SW 1271 (cell line): ENCODE measurements at places on chromosomes 7 and 10.

DNA sequence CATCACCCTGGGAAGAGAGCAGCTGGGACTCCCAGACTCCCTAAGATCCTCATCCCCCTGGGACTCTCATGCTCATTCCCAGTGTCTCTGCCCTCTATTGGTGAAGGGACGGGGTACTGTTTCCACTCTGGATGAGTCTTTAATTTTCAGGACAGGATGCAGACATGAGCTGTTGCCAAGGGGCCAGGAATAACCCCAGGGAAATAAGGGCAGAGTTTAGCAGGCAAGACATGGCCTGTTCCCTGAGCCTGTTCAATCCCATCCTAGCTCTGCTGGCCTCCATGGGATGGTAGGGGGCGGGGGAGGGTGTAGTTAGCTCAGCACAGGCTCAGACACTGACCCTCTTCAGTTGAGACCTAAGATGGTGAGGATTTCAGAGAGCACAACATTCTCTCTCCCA is 14.0 kb downstream of the C10orf105 start:
- no peak for DNase-seq

- DNase-seq, result no peak
Observed at GRCh38 chr10:16049782-16050181, 189.5 kb upstream of the MINDY3 start.

GRCh38 chr10:6119962-6120361 is 31.1 kb downstream of the RBM17 start:
- DNase-seq, result no peak

DNA sequence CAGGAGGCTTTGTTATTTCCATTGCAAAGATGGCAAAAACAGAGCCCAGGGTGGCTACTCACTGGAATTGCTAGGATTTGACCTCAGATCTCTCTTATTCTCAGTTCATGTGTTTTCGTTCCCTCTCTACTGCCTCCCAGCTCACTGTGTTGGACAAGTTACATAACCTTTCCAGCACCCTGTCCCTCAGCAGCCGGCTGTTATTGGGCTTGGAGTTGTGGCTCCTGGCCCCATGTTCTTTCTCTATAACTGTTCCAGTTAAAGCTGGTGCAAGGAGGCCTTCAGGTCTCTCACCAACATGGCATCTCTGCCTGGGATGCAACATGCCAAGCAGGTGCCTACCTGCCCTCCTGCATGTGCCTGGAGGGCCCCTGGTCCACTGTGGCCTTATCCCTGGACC is 56.8 kb downstream of the LRRC18 start:
- DNase-seq, result no peak

DNA sequence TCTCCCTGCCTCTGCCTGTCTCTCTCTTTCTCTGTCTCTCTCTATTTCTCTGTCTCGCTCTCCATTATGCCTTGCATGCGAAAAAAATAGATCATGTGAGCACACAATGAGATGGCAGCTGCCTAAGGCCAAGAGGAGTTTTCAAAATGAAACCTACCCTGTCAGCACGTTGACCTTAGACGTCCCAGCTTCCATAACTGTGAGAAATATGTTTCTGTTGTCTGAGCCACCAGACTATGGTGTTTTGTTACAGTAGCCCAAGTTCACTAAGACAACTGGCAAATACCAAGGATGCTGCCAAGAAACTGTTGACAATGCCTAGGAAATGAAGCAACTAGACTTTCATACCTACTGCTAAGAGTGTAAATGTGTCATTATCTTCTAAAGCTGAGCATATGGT is 70.6 kb upstream of the PLXDC2 start:
- no peak for DNase-seq

DNA sequence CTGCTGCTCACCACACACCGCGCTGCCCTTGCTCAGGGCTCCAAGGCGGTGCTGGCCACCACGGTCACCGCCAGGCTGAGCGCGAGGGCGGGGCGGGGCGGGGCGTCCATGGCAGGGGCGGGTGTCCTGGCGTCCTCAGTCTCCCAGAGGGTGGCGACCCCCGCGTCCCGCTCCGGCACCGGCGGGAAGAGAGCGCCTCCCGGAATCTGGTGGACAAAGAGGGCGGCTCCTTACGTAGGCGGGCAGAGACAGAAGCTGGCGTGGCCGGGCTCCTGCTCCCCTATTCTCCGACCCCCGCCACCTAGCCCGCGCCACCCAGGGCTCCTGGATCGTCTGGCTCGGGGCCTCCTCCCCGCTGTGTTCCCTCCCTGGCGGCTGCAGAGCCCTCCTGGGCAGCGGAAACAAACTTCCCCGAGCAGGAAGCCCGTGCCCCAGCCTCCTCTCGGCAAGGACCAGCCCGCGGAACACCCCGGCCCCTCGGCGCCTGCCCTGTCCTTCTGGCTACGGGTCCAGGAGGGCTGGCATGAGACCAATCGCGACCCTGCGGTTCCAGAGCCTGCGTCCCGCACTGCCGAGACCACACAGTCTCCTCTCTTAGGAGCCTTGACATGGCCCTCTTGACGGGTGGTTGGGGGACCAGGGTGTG is 133.8 kb upstream of the ZNF92 start:
- DNase-seq, result no peak

- no peak for DNase-seq
Observed at GRCh38 chr7:26898891-26899290, 34.5 kb upstream of the SKAP2 start.

GRCh38 chr10:59678884-59679301 is 30.8 kb downstream of the SLC16A9 start:
- DNase-seq, result no peak

DNA sequence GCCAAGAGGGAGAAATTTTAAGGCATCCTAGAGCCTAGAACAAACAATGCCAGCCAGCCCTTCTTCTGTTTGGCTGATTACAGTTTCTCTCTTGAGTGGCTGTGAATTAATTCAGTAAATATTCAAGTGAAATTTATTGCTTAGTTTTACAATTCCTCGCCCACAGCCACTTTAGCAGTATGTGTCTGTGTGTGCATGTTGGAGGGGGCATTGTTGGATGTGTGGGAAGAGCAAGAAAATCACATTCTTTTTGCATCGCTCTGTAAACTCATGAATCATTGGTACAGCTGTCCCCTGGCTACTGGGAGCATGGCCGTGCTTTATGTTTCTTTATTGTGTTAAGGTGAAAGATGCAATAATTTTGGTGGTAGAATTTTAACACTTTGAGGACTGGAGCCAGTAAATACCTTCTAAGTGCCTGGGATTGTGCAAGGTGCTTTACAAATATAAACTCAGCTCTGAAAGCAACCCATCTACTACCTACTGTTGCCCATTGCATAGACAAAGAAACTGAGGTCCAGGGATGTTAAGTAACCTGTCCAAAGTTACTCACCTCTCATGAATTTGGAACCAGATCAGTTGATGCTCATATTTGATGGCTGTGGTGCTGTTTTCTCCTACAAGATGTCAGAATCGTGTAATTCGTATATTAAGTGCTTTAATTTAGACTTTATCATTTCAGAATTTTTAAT is 89.9 kb upstream of the BTBD16 start:
- DNase-seq, result no peak

- DNase-seq, result no peak
Observed at GRCh38 chr7:127769696-127770400, 117.9 kb downstream of the SND1 start.

GRCh38 chr10:77168861-77169260 is 468.7 kb downstream of the KCNMA1 start:
- no peak for DNase-seq

GRCh38 chr10:77016278-77016815 is 621.3 kb downstream of the KCNMA1 start:
- no peak for DNase-seq

GRCh38 chr10:107865691-107866090 is 701.2 kb upstream of the SORCS1 start:
- no peak for DNase-seq

DNA sequence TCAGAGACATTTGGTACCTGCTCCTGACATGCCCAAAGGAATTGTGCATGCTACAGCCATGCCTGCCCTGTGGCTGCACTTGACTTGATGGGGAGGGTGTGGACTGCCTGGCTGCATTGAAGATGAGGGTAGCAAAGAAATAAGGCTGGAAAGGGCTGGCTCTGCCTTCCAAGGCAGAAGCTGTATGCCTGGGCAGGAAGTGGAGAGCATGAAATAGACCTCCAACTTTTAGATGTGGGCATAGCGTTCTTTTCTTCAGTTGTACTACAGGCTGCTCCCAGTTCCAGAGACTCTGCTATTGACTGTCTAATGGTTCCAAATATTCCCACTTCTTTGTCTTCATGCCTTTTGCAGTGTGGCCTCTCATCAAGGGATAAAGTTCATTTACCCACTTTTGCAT is 3.0 kb downstream of the C10orf120 start:
- no peak for DNase-seq

- DNase-seq, result no peak
Observed at GRCh38 chr7:112533591-112533990, 52.8 kb downstream of the LSMEM1 start.

- DNase-seq, result no peak
Observed at GRCh38 chr7:94294471-94295131, 100.1 kb upstream of the COL1A2 start.

DNA sequence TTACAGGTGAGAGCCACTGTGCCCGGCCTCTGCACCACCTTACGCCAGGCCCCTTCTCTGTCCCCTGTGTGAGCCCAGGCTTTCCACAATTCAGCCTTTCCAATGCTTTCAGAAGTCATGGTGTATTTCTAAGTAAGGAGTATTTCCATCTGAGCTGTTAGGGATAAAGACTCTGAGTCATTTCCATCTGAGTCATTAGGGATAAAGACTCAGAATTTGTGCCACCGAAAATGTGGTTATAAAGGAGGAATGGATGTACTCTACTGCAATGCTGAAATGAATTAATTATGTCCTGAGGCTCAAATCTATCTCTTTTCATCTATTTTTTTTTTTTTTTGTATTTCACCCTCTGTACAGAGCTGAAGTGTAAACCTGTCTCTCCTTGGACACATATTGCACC is 84.0 kb downstream of the GATA3 start:
- peak; percentile 46 for DNase-seq

GRCh38 chr10:130430852-130431704 is 294.9 kb downstream of the GLRX3 start:
- no peak for DNase-seq

DNA sequence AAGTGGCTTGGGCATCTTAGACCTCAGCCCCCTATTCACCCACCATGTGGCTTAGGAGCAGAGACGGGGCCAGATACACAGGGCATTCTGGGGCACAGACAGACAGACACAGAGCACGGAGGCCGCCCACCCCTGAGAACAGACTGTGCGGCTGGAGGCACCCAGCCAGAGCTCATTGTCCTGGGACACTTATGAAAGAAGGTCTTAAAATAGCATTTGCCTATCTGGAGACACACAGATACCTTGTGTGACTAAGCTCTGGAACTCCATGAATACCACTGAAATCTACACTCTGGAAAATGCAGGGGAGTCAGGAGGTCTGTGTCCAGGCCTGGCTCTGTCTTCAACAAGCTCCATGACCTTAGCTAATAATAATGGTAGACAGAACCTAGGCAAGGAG is 41.4 kb upstream of the ADO start:
- no peak for DNase-seq

DNA sequence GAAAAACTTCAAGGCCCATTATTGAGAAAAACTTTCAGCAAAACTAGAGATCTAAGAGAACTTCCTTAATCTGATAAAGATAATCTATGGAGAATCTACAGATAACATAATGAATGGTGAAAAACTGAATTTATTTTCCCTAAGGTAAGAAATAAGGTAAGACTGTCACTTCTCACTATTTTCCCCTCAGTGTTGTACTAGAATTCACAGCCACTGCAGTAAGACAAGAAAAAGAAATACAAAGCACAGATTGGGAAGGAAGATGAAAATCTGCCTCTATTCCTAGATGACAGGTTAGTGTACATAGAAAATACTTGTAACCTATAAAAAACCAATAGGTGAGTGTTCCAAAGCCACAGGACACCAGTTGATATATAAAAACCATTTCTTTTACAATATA is 220.7 kb upstream of the SHH start:
- no peak for DNase-seq

DNA sequence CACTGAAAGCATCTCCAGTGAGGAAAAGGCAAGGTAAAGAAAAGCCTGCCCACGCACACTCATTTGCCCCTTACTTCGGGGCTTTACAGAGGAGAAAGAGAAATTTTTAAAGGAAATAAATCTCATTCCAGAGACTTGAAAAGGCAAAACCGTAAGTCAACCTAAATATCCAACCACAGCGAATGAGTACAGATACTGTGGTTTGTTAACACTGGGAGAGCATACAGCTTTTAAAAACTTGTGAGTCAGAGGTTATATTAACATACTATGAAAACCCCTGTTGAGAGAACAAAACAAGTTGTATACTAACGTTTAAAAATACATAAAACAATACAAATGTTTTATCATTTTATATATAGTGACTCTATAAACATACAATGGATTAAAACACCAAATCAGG is 28.6 kb upstream of the ST7 start:
- DNase-seq, result no peak

DNA sequence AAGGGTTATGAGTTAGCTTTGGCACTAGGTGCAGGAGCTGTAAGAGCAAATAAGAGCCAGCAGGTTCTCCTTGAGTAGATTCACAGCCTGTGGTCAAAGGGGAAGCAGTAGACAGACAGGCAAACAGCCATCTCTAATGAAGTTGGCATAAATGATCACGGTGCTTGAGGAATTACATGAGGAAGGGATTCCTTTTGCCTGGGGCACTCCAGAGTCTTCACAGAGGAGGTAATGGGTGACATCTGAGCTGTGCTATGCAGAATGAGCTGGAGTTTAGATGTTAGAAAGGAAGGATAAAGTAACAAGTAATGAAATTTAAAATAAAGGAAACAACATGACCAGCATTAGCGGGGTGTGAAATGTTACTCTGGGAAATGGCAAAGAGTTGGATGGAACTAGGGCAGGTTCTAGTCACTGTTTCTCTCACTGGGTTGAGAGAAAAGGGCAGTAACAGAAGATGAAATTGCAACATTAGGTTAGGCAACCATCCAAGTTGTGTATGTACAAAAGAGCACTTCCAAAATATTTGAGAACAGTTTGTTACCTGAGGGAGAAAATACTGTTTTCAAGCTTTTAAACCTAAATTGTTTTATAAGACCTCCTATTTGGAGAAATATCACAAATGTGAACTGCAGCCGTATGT is 613.8 kb downstream of the PHTF2 start:
- DNase-seq, result no peak

- no peak for DNase-seq
Observed at GRCh38 chr10:60870416-60870728, 73.6 kb downstream of the RHOBTB1 start.

GRCh38 chr10:131982185-131982756 is 548 bp upstream of the BNIP3 start:
- no peak for DNase-seq

DNA sequence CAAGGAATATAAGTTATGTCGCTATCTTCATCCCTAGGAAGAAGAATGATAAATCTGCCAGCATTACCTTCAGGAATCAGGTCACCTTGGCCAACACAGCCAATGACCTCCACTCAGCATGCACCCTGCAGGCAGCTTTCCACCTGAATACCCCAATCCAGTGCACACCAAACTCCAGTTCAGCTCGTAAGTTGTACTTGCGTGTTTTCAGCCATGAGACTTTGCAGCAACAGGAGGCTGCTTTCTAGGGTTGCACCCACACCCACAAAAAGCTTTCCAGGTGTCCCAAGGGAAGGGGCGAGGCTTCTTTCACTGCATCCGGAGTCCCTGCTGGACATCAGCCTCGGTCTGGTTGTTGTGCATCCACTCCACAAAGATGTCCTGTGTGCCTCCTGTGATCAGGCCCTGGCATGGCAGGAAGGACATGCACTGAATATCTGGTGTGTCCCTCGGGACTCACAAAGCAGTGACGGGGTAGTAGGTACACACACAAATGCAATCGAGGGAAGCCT is 282.9 kb downstream of the GRID1 start:
- no peak for DNase-seq

GRCh38 chr7:131633342-131633843 is 77.0 kb upstream of the PODXL start:
- DNase-seq, result peak; percentile 78
